Fibroblast of skin of left quadriceps (primary cell): ENCODE measurements at places on chromosomes 5 and 9.
A peak's percentile ranks its signal among the peaks of the same experiment; 100 is the strongest.

DNA sequence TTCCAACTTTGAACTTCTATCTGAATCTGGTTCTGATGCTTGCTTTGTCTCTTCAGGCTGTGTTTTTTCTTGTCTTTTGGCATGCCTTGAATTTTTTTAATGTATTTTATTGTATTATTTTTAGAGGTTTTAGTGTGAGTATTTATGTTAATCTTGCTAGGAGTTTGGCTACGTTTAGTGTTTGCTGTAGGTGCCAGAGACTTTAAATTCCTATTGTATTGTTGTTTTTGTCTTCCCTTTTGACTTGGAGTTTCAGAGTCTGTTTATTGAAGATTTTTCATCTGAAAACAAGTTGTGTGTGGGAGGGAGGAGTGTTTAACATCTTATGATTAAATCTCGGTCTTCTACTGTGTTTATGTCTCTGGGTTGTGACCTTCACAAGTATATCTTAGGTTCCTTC is 956.8 kb downstream of the TLE1 start:
- no peak for DNase-seq

GRCh38 chr5:11143456-11144267 is 382.6 kb upstream of the DAP start:
- no peak for DNase-seq

DNA sequence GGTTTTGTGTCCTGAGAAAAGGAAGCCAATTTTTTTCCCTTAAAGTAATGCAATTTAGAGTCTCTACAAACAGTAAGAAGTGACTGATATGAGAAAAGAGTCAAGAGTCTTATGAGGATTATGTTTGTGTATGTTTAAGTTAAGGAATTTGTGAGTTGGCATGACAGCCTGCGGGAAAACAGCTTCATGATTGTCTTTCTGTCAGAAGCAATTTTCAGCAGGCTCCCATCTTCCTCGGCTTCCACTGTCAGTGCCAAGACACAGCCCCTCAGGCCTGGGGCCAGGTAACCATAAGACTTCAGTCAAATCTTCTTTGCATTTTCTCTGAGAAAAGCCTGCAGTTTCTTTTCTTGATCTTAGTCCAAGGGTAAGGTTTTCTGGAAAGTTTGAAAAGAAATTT is 17.0 kb upstream of the SELENOP start:
- no peak for DNase-seq

GRCh38 chr9:35555246-35555701 is 49.8 kb upstream of the TESK1 start:
- no peak for DNase-seq

DNA sequence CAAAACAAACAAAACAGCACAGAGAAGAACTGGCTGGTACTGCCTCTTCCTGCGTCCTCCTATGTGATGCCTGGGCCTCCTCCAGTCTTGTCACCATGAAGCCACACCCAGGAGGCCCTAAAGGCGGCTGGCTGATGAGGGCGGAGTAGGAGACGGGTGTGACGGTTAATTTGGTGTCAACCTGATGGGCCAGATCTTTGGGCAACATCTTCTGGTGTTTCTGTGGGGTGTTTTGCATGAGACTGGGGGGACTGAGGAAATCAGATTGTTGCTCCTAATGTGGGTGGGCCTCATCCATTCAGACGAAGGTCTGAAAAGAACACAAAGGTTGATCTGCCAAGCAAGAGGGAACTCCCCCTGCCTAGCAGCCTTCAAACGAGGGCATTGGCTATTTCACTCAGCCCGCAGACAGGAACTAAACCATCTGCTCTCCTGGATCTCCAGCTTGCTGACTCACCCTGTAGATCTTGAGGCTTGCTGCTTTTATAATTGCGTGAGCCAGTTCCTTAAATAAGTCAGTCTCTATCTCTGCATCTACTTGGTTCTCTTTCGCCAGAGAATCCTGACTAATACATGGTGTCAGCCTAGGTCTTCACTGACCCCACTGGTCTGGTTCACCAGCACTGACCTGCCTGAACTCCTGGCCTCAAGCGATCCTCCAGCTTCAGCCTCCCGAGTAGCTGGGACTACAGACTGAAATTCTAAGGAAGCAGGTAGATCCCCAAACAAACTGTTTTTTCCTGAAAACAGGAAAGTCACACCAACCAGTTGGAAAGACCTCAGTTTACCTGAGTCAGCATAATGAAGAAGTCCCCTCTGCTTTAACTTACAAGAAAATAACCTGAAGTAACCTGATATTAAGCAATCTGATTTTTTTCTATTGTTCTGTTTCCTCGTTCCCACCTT is 12.8 kb upstream of the ZFP62 start:
- no peak for DNase-seq

DNA sequence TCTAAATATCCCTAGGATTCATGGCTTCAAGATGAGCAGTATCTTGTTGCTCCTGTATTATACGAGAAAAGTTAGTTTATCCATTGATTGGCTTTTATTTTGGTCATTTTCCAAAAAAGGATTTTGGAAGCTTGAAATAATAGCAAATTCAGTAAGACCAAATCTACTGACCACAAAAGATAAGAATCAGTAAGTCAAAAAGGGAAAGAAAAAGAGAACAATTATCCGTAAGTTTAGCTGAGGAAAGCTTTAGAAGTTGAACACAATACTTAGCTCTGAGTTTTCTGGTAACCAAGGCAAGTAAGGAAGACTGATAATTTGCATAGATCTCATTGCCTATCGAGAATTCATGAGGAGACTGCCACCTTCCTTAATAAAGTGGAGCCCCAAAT is 9.1 kb downstream of the TGFBR1 start:
- no peak for DNase-seq

- no peak for DNase-seq
These were observed 27.0 kb upstream of the TMOD1 start for GRCh38 chr9:97474372-97474925.

GRCh38 chr9:34709196-34709978 is 549 bp downstream of the CCL21 start:
- no peak for DNase-seq

DNA sequence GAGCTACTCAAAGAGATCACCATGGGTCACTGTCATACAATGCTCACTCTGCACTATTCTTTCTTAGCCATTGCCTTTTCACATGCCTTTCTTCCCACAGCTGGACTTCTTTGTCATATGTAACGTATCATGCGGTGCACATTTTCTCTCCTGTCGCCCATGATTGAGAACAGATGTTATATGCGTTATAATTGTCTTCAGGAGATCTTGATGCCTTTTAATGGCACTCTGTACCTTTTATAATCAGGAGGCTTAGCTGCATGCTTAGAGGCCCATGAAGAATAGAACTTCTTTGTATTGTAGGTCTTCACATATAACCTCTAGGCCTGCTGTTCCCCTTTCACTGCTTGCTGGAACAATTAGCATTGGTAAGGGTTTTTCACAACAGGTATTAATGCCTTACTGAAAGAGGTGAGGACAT is 436.1 kb downstream of the CDH10 start:
- no peak for DNase-seq

DNA sequence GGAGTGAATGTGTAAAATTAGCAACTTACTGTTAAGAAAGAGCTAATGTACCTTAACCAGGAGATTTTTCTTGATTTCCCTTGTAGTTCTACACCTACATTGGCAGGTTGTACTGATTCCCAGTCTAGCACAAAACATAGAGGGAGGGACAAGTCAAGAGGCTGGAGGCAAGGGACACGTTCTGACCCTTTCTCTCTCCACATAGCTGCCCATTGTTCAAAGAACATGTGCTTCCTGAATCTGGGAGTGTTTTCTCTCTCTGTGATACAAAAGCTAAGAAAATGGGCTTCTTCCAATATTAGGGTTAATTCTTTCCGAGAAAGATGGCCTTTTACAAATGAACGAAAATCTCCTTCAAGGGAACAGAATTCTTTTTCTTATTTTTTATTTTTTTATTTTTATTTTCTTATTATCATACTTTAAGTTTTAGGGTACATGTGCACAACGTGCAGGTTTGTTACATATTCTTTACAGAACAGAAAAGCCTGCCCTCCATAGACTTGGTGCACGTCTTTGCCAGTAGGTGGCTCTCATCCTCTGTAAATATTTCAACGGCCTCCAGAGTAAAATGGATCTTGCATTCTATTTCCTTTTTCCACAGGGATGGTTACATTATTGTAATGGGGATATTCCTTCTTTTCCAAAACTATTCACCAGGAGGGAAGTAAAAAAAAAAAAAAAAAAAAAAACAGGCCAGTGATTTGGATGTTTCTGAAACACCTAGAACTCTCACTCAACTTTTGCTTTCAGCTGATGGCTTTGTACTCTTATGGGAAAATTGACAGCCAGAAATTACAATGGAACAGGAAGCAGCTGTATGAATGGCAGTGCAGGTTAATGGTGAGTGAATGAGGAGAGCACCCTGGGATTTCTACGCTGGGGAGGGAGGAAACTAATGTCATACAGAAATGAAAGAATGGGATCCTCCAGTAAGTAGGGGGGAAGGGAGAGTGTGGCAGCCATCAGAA is 13.1 kb upstream of the IFNA5 start:
- no peak for DNase-seq

DNA sequence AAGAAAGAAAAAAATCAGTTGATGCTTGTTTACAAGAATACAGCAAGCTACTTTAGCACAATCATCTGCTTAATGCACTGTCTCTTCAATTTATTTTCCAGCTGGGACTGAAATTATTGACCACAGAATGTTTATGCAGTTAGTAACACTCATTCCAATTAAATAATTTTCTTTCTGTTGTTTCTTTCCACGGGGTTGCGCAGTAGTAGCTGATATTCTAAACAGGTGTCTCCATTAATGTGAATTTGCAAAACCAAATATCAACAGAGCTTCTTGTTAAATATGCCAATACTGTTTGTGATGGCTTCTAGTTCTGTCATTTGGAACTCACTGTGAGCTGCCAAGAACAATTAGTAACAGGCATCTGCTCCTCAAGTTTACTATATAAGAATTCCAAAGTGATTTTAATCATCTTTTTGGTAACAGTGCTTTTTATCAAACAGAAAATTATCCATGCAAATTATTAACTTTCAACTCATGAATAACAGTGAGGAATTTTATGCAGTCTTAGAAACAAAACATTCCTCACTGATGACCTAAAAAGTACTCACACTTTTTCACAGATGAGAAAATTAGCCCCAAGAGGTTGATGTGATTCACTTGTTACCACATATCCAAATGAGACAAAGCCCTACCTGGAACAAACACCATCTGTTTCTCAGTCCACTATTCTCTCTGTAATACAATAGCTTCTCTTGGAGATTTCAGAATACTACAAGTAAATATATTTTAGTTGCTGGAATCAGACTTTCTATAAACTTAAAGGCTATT is 567.6 kb upstream of the RGMB start:
- DNase-seq, result peak; percentile 36

DNA sequence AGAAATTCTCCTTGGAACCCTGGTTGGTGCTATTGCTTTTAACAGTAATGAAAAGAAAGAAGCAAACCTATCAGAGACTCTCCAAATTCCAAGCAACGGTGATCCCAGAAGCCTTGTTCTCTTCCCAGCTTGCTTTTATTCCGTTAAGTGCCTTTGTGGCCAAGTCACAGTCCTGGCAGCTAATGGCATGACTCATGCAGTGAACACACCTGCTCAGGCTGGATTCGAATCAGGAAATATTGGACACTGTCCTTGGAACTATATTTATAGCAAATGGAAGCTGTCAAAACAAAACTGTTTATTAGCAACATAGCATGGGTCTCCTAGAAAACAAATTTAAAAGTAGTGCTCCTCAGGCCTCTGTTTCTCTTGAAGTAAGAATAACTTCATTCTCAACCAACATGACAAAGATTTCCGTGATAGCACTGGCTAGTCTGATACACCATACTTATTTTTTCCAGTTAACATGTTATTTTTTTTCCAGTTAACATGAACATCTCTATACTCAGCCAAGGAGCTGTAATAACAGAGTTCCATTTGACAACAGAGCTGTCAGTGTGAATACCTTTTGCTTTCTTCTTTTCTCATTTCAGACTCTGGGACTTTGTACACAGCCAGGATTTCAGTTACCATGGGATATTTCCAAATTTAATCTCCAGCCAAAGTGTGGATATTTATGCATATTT is 502.4 kb downstream of the GADD45G start:
- no peak for DNase-seq

DNA sequence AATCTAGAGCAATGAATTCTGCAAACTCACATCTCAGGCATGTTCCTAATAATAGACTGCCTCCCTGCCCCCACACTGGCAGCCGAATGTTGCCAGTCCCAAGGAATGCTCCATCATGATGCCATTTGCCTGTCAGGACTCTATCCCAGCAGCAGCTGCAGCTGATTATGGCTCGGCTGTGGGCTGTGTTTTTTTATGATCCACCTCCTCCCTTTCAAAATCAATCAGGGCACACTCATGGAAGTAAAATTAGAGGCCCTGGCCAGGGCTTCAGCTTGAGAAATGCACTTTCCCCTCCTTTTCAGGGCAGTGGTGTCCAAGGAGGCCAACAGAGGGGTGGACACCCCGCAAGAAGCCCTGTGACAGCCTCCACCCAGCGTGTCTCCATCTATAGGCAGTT is 176.7 kb upstream of the S1PR3 start:
- DNase-seq, result peak; percentile 78

GRCh38 chr9:134503301-134504105 is 138.1 kb upstream of the COL5A1 start:
- no peak for DNase-seq

DNA sequence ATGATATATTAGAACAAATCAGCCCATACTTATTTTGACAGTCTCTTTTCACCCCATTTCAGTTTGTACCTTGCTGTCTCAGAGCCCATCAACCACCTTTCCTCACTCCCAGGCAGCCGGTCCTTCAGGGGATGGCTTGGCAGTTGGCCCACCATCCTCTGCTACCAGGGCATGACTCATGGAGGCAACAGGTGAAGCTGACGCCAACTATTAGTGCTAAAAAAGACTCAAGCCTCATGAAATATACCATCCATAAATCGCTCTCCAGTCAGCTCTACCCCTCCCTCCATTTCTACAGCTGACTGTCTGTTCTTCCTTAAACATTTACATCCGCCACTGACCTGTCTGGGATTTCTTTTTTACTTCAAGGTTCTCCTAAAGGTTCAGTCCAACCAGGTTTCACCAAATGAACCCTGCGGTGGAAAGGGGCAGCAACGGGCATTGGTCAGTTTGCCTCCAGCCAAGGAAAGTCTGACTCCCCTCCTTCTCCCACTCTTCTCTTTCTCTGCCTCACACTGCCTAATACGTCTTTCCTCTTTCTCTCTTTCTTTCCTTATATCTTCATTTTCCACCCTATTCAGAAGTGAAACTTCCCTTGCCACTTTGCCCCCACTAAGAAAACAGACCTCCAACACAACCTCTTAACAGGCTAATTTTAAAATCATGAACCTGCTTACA is 439.1 kb downstream of the RAB3C start:
- no peak for DNase-seq

- no peak for DNase-seq
These were observed 43.3 kb downstream of the MCTP1 start for GRCh38 chr5:95241635-95242034.
